ENCODE measurements at places on chromosomes 11 and 22.

GRCh38 chr11:80635178-80635577 lies 1194.3 kb upstream of the TENM4 start:
- no peak for DNase-seq

DNA sequence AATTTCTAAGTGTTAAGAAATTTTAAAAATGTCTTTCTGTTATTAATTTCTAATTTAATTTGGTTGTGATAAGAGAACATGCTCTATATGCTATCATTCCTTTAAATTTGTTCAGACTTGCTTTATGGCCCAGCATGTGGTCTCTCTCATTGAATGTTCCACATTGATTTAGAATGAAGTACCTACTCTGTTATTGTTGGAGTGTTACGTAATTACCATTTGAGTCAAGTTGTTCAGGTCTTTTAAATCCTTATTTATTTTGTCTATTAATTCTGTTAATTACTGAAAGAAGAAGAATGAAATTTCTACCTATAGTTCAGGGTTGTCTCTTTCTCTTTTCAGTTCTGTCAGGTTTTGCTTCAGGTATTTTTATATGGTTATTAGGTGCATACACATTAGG lies 57.0 kb downstream of the PRMT3 start:
- no peak for DNase-seq

DNA sequence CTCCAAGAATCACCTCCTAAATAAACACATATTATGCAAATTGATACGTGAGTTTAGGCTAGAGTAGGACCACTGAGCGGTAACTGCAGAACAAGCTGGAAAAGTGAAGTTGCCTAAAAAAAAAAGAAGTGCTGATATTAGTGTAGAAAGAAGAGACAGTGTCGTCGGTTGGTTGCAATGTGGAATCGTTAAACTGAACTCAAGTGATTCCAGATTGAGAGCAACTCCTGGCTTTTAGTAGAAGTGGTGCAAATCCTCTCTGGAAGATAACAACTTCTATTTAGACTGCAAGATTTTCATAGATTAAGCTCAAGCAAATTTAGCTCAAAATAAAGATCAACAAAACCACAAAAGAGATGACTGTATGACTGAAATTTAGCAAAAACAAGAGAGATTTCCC lies 97.0 kb upstream of the PGR start:
- no peak for DNase-seq

DNA sequence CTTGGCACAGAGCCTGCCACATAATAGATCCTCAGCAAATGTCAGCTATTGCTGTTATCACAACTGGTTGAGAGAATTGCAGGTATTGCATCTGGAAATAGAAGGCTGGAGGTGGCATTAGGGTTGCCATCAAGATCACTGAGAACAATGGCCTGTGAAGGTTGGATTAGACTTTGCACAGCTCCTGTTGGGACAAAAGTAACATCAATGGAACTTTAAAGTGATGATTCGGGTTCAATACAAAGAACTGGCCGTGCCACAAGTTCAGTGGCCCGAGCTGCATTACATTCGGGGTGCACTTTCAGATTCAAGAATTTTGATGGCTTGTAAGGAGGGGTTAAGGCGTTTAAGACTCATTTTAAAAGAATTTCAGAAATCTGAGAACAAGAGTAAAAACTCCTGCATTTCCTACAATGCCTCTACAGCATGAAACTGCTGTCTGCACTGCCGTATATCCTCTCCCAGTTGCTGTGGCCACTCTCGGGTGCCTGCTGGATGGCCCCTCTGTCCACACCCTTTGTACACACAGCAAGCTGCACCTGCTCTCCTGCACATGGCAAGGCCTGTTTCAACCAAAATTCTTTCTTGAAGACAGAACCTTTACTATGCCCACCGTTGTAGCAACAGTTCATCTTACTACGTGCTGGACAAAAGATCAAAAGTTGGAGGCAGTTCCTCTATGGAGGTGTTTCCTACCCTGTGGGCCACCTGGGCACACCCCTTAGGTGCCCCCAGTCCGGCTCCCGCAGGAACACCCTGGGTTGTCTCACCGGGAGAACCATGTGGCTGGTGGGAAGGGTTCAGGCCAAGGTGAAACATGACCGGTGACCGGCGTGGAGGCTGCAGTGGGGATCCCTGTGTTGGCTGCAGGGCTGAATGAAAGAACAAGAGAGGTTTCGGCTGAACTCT lies 17.5 kb upstream of the SHANK2 start:
- DNase-seq = no peak

DNA sequence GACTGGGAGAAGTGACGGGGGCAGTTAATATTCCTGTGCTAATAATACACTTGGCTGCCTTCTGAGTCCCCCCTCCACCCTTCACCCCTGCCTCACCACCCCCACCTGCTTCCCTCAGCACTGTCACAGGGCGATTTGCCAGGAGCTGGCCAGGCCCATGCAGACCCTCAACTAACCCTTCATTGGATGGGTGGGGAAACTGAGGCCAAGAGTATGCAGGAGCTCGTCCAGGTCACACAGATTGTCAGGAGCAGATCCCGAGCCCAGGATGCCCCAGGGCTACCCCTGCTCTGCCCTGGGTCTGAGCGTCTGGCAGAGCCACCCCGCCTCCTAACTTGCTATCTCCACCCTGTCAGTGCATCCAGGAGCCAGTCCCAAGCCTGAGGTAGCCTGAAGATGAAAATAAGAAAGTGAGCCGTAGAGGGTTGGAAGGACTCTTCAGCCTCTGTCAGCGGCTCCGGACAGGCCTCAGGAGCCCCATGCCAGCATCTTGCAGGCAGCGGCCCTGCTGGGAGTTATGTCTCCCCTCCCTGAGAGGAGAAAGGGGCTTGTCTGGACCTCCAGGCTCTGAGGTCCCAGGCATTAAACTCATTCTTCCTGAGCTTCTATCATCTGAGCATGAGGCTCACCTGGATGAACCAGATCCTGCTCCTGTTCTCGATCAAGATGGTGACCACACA lies 6.2 kb downstream of the TPBGL start:
- DNase-seq = no peak

DNA sequence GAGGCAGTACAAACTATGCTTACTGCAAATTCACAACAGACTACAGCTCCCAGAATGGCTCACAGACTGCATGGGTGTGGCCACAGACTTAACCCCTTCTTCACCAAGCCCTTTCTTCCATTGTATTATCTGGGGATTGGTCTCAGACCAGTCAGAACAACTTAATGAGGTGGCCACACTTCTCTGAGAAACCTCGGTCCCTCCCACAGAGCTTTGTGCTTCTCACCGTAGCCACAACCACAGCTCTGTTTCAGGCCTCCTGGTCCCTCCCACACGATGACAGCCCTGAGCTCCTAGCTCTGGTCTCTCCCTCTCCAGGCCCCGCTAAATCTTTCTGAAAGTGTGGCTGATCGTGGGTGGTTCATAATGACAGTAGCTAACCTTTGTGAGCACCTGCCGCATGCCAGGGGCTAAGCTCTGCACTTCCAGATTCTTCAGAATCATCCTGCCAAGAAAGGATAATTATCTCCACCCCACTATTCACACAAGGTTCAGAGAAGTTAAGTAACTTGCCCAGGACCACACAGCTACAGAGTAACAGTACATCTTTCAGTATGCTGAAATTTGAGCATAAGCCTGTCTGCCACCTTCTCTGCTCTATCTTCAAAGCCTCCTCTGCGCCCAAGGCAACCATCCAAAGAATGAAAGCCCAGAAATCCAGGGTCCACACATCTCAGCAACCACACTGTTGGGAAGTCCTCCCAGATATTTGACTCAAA lies 5.4 kb downstream of the PDE2A start:
- DNase-seq = no peak

DNA sequence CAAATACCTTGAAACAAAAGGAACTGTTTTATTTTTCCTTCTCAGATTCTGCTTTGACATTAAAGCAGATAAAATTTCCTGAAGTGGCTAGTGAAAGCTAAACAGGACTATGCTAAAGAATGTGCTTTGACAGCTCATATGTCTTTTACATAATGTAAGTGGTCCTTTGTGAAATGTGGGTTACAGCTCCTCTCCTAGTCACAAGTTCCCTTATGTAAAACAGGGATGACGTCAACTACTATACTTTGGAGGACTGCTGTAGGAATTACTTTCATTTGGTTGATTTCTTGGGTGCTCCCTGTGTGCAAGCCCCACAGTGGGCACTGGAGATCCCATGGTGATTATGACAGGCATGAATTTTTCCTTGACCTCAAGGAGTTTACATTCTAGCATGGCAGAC lies 216.6 kb upstream of the NARS2 start:
- DNase-seq = no peak

DNA sequence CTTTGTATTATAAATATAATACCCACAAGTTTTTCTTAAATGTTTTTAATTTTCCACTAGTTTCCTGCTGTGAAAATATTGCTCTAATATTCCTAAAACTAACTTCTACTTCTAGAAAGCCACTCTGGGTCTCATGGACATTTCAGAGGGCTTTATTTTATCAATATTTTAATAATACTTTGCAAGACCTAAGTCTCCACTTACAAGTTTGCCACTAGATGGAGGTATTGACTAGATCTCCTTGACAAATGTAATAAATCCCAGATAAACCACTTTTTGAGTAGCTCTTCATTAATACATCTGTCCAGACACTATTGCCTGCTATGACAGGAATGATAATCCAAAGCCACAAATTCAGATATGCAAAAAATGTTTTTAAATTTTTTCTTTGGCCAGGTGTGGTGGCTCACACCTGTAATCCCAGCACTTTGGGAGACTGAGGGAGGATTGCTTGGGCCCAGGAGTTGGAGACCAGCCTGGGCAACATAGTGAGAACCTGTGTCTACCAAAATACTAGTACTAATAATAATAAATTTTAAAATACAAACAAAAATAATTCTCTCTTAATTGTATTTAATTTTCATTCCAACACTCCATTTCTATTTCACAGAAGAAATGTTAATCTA lies 3.5 kb upstream of the ACAT1 start:
- no peak for DNase-seq

- no peak for DNase-seq
Measured at GRCh38 chr11:111018566-111018965, 227.0 kb upstream of the POU2AF2 start.

- no peak for DNase-seq
Measured at GRCh38 chr11:21494946-21495345, 697.9 kb upstream of the ANO5 start.

- no peak for DNase-seq
Measured at GRCh38 chr11:122509091-122509490, 146.4 kb upstream of the UBASH3B start.

DNA sequence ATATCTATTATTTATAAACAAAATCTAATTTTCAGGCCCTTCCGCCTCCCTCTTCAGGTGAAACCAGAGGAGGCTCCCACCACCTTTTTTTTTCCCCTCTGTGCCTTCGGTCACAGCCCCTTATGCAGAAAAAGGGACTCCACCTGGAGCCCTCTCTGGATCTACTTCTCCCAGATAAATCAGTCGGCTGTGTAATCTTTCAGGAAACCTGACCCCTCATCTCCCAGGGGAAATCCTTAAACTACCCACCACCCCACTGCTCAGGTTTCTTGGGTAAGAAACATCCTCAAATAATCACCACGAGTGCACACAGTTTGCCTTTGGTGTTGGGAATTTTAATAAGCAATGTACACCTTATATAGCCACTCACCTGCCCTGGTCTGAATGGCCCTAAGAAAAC lies 104.2 kb downstream of the NAV2 start:
- no peak for DNase-seq

GRCh38 chr11:22359295-22359694 lies 21.1 kb downstream of the SLC17A6 start:
- DNase-seq = peak; percentile 10

GRCh38 chr22:40920526-40920925 lies 30.7 kb upstream of the RBX1 start:
- DNase-seq = no peak

DNA sequence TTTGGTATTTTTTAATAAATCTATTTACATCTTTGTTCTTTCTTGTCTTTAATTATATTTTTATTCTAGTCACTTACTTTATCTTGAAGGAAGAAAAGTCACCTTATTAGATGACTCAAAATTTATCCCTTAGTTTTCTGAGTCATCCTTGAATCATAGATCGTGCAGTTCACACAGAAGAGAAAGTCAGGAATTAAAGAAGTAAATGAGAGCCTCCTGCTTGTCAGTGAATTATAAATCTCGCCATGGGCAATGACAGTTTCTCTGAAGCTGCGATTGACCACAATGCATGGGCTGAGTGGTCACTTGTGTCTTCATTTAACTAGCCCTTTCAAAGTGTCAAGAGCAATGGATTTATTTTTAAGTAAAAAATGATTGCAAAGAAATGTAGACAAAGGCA lies 91.2 kb downstream of the LUZP2 start:
- no peak for DNase-seq

DNA sequence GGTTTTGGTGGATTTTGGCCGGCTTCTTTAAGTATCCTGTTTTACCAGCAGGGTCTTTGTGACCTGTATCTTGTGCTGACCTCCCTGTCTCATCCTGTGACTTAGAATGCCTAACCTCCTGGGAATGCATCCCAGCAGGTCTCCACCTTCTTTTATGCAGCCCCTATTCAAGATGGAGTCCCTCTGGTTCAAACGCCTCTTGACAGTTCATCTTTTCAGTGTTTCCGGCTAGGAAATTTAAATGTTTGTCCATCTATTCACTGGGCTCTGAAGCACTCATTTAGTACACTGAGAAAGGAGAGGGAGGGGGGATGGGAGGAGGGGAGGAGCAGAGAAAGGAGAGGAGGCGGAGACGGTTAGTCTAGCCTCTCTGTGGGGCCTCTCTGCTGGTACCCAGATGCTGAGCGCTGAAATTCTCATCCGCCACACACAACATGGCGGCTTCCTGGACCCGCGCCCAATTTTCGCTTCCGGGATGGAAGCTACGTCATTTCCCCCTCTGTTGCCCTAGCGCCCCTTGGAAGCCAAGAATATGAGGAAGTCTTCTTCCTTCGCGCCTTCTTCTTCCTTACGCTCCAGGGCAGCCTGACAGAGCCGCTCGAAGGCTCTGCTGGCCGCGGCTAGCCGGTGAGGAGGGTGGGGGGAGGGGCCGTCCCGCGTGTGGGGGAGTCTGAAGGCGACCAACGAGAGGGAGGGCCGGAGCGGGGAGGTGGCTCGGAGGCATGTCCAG lies 69.0 kb upstream of the SYT13 start:
- no peak for DNase-seq

GRCh38 chr22:24973872-24974271 lies 21.4 kb downstream of the KIAA1671 start:
- DNase-seq = no peak

DNA sequence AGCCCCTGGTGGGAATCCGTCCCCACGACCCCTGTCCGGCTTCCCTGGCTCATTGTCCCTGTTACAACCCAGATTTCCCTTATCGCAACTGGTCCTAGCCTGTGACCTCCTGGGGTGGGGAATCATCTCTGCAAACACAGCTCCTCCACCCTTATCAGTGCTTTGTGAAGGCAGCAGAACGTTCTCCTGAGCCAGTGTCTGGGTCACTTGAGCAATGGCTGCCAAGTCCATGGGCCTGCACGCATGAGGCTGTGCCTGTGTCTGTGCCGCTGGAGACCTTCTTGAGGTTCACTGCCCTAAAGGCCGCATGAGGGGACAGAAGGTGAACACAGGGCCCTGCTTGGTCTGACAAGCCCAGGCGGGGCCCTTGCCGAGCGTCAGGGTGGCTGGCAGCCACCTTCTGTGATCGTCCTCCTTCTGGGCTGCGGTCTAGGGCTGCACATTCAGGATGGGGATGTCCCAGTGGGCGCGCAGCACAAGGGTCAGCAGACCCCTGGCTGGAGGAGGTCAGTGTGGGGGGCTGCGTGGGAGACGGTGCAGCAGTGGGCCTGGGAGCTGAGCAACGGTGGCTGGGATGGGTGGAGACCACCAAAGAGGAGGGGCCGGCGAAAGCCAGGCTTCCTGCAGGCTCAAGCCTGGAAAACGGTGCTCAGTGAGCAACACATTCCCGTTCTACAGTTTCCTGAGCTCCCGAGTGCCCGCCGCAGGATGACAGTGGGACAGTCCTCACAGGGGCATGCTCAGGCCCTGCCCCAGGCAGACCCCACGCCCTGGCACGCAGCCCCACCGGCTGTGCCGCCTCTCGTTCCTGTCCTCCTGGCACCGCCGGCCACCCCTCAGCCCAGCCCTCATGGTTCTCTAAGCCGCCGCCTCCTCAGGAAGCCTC lies 74.1 kb downstream of the CDKN1C start:
- DNase-seq = no peak

All from epithelial cell of prostate (primary cell).